NCI-H82 (cell line): ENCODE measurements at places on chromosomes 2 and 18.
A peak's percentile ranks its signal among the peaks of the same experiment; 100 is the strongest.

DNA sequence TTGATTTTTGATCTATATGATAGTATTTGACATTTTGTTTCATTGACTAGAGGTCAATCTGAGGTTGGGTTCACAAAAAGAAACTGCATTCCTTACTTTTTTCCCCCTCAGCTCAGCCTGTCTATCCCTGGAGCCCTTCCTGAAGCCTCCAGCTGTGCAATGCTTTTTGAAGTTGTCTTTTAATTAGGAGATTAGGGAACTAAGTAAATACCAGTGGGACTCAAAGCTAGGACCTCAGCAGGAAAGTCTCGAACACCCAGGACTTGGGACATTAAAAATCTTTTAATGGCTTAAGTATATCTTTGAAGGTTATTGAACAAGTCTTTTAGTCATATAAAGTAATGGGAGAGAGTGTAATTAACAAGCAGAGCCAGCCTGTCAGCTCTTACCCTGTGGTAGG lies 220.2 kb downstream of the PDE11A start:
- peak; percentile 52 for DNase-seq

DNA sequence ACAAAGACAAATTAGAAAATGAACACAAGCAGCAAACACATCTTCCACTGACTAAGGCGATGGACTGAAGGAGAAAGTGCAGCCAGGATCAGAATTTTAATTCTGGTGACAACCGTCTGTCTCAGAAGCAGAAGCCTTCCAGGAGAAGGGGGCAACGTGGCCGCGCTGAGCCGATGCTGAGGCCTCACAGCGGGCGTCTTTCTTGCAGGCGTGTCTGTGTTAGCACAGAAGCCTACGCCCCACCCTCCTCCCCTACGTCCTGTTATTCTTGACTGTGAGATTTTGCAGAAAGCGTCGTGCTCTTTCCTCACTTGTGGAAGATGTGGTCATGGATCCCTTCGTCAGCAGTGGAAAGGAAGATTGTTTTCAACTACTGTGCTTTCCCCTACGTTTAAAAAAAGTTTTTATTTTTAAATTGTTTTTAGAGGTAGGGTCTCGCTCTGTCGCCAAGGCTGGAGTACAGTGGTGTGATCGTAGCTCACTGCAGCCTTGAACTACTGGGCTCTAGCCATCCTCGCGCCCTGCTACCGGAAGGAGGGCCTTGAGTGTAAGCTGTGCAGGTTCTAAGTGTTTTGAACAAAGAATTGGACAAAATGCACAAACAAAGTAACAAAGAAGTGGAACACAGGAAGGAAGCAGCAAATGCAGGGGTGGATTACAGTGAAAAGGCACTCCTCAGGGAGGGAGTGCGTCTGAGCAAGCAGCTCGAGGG lies 422.0 kb downstream of the GALR1 start:
- DNase-seq, result no peak

GRCh38 chr2:77831060-77831459 lies 308.9 kb upstream of the LRRTM4 start:
- no peak for DNase-seq

DNA sequence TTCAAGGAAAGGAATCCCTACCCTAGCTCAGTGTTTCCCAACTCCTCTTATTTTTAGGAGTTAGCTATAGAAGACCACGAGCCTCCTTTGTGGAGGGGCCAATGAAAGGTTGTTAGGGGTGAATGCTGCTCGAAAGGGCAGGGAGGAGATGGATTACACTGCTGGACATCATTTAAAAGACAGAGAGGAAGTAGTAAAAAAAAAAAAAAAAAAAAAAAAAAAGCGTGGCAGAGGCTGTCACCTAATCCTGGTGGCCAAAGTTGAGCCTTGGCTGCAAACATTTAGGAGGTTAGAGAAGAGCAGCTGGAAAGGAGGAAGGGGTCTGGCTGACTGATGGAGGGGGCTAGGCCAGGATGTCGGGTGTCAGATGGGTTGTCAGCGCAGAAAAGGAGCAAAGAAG lies 139.0 kb upstream of the KLF7 start:
- DNase-seq, result no peak

DNA sequence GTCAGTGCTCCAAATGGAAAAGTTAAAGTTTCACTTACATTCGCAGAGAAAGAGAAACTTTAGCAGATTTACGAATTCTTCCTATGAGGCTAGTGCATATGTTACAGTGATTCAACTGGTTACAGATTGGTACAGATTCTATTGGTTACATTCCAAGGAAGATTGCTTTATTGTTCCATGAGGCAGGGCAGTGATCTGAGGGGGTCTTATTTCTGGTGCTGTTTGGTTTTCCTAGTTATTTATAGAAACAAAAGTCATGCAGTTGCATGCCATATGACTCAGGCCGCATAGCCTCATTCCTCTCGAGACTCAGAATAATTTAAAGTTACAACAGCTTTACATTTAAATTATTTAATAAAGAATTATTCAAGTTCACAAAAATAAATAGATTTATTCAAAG lies 385.4 kb upstream of the SYT4 start:
- no peak for DNase-seq

DNA sequence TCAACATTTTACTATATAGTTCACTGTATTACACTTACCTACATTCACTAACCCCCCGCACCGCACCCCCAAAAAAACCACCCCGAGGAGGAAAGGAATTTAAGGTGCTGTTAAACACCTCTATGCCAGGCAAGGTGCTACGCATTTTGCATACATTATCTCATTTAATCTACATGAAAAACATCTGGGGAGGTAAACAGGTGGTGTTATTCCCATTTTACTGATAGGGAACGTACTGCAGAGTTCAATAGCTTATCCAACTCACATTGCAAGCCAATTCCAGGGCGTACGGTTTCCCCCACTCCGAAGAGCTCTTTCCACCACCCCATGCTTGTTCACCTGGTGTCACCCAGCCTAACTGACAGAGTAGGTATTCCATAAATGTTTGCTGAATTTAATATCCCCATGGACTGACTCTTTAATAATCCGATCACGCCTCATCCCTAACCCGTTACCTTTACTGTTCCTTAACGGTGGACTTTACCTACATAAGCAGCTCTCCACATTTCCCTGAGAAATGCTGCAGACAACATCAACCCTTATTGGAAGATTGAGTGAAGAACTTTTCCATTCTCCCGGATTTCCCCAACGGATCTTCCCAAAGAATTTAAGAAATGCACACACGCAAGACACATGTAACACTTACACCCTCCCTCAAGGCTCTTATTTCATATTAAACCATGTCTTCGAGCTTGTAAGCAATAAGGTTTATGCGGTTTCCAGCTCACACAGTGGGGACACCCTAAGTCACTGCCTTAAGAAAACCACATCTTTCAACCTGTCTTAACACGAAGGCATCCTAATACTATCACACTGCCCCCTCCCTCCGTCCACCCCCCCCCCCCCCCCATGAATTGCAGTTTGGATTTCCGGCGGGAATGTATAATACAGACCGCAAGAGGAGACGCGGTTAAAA lies 1.2 kb downstream of the RAPH1 start:
- DNase-seq, result peak; percentile 43

DNA sequence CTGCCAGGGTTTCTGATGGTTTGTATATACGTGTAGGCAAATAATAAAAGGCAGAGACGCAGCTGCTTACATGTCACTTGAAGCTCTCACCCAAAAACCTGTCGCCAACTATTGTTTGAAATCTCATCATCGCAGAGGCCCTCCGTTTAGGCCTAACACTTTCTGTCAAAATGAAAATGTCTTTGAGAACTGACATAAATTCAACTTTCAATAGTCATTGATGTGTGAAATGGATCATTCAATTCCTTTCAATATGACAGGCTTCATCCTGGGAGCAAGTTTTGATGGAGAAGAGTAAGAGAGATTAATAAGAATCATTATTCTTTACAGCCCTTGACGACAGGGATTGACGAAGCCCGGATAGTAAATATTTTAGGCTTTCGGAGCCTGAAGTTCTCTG lies 2.7 kb downstream of the ACTG2 start:
- no peak for DNase-seq

DNA sequence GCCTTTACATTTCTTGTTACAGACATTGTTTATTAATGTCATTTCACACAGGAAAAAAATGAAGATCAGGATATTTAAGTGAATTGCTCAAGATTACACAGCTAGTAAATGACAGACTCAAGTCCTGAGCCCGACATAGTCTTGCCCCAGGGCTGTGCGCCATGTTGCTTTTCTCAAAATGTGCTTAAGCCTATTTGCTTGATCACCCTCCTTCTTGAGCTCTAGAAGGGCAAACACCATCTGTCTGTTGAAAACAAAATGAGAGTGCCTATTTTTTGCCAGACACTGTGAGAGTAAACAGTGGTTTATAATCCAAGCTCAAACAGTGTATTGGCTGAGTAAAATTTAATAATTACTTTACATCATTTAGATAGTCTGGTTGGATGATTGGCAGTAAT lies 34.8 kb upstream of the HNMT start:
- DNase-seq, result peak; percentile 97

- DNase-seq, result peak; percentile 54
Observed at GRCh38 chr2:207135801-207136457, 29.8 kb downstream of the KLF7 start.

DNA sequence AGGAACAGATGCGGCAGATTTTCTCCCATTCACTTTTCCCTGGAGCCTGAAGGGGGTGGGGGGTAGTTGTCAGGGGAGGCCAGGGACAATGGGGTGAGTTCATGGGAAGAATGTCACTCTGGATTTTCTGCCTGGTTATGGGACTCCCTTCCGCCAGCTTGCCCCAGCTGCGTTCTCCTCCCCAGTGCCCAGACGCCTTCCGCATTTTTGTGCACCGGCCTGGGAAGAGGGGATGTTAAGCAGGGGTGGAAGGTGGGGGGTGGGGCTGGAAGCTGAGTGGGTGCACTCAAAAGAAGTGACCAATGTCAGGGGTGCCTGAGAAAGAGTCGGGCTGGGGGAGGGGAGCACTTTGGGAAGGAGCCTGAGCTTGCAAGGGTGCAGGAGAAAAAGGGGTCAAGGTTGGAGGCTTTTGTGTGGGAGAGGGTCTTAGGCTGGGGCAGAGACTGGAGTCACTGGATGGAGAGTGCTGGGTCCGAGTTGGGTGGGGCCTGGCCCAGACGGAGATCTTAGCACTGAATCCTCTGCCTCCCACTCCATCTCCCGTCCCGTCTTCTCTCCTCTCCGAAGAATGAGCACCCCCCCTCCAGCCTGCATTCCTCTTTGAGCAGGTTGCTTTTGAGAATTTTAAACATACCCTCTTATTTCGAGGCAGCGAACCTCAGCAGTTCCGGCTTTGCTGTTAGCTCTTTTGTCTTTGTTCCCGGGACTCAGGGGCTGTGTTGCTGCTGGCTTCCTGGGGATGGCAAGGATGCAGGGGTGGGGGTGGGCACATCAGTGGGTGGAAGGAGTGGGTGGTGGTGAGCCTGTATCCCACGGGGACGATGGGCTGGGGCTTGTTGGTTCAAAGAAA lies 2.7 kb downstream of the IGFBP2 start:
- DNase-seq, result peak; percentile 87
